Amniotic epithelial cell (primary cell): ENCODE measurements at places on chromosomes 4 and X.
A peak's percentile ranks its signal among the peaks of the same experiment; 100 is the strongest.

DNA sequence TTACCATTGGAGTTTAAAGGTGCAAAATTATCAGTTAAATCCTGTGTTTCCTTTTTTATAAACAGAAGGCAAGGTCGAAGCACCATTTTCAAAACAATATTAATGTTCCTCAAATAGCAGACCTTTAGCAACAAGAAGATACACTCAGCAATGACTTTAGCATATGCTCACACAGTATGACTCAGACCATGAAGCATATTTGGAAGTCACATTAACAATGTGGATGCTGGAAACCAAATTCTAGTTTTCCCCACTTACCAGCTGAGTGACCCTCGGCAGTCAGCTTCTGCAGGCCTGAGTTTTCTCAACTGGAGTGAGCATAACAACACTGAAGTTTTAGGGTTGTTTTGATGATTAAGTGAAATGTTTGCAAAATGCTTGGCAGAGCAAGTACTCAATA, 130.5 kb downstream of the ANK2 start:
- DNase-seq, result no peak

DNA sequence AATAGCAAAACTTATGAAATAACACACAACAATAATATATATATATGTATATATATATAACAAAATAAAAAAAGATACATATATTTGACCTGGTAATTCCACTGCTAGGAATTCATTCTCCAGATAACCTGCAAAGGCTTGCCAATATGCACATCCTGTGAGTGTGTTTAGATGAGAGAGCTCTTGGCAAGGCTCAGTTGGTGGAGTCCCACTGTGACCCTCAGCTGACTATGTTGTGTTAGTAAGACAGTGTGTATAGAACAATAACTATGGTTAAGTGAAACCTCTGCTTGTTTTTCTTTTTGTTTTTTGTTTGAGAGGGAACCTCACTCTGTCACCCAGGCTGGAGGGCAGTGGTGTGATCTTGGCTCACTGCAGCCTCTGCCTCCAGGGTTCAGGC, 39.5 kb upstream of the RBMX start:
- DNase-seq, result no peak

- peak; percentile 72 for DNase-seq
These were observed 11.7 kb downstream of the LAS1L start for GRCh38 chrX:65522739-65523372.

- no peak for DNase-seq
These were observed 38.6 kb downstream of the HTRA3 start for GRCh38 chr4:8308144-8308543.

DNA sequence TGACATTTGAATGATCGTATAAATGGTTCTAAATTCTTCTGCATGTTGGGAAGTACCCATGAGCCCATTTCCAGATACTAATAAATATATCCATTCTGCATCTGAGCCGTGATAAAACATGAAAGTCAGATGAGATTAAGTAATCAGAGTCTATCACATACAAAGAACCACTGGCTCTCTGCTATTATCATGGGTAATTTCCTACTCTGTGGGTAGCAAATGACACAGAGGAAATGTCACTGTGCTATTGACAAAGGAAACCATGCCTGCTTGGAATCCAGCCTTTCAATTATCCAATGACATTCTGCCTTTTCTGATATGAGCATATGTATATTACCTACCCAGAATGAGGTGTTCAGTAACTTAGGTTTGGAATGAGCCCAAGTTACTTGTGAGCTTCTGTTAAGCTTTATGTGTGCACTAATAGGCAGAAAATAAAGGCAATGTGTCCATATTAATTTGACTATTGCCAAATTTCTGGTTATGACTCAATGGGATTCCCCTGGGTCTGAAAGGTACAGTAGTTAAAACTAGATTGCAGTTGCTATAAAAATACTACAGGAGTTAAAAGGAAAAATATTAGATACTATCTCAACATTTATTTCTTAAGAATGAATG, 238.7 kb upstream of the KCNIP4 start:
- DNase-seq, result no peak

DNA sequence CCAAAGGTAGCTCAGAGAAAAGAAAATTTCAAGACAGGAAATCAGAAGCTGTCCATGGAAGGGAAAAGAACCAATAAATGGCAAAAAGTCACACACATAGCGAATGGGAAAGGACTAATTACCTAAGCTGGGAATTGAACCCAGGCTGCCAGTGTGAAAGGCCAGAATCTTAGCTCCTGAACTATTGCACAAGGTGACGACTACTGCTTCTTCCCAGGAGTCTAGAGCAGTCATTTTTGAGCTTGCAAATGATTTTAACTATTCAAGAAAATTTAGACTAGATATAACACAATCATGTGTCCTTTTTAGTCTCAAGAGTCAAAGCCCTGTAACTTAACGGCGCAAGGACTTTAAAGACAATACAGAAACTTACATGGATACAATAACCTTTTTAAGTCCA, 34.1 kb upstream of the ZNF81 start:
- peak; percentile 14 for DNase-seq

DNA sequence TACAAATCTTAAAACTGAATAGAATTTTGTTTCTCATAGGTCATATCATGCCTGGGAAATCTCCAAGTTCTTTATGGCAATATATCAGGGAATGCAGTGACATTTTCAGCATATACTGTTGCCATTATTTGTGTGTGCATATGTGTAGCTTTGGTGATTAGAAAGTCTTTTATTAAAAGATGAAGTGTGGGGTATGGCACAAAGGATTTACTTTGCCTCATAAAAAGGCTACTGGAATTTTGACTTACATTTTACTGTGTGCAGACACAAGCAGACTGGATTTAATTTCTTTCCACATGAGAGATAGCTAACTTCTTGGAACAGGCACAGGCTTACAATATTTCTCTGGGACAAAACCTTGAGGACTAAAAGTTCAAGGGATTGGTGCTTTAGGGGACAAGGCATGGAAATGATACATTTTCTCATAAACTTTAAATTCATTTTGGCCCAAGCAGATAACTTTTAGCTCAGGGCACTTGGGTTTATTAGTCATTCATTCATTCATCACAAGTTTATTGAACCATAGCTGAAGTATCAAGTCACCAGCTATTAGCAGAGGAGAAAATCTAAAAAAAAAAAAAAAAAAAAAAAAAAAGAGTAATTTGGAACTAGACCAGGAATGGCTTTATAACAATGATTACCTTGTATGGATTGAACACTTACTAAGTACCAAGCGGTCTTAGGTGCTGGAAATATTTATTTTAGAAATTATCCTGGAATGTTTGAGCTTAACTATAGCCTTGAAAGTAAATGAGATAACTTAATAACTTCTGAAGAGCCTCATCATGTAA, 191.5 kb downstream of the SLIT2 start:
- DNase-seq, result no peak

DNA sequence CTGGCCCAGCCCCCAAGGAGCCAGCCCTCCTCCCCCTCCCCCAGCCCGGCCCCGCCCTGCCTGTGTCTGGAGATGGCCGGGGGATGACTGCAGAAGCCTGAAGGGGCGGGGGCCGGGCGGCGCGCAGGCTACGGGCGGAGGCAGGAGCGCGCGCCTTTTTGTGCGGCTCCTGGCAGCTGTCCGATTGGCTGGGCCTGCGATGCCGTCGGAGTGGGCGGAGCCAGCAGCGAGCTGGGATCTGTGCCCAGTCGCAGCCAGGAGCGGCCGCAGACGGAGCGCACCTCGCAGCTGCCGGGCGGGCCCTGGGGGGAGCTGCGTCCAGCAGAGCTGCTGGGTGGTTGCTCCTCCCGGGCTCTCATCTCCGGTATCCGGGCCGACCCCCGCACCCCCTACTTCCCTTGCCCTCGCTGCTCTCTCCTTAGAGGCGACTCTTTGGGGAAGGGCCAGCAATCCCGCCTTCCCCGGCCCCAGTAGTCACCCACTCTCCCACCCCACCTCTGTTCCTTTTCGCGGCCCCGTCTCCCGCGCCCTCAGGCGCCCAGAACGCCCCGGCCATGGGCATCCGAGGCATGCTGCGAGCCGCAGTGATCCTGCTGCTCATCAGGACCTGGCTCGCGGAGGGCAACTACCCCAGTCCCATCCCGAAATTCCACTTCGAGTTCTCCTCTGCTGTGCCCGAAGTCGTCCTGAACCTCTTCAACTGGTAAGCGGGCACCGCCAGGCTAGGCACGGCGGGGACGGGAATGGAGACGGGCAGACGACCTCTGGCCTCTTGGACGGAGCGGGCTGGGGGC, at the start of gene GABRQ:
Gene GABRQ (plus strand): TSS at position 247 of the 794 bp plus-strand sequence. CDS start 308 bp downstream, at position 555.
- peak; percentile 8 for DNase-seq

- no peak for DNase-seq
These were observed 256.8 kb downstream of the TRIML1 start for GRCh38 chr4:188396037-188396436.

DNA sequence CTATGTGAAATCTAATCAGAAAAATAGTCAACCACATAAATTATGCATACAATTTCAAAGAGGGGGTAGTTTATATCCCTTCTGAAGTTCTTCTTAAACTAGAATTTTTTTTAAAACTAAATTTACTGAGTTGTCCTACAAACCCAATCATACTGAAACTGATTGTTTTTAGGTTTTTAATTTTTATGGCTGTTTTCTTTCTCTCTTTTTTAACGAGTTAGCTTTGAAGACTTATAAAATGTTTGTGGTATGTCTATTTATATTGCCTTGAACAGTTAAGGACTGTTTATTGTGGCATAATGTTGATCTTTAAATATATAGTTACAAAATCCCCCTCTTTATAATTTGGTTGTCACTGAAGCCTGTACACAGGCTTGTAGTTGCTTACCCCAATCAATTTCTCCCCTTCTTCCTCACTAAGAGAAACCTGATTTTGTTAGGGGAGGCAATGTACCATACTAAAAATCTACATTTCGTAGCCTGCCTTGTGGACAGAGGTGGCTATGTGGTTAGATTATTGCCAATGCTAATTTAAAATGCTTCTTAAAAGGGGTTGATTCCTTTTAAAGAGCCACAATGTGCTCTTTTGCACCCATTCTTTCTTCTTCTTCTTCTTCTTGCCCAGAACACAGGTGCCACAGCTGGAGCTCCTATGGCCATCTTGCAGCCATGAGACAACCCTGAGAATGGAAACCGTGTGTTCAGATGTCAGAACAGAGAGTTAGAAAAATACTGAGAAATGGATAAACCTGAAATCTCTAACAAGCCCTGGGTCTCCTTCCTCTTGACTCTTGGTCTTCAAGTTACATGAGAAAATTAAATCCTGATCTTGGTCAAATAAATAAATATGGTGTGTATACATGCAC, 102.7 kb upstream of the ZNF827 start:
- no peak for DNase-seq

GRCh38 chr4:71827826-71828225, 43.9 kb upstream of the GC start:
- no peak for DNase-seq

DNA sequence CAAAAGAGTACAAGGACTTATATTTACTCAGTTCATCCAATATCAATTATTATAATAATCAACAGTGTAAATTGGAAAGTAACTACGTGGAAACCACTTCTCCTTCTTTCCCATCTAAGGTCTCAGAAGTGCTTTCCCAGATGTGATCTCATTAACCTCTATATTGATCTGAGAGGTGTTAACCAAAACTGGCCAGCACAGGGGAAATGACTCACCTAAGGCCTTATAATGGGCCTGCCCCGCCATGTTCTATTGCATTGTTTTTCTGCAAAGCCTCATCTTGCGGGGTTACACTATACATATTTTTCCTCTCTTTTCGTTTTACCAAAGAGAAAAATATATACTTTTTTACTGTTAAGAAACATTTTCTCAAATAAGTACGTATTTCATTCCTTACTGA, 20.5 kb downstream of the RAB40A start:
- DNase-seq, result no peak

DNA sequence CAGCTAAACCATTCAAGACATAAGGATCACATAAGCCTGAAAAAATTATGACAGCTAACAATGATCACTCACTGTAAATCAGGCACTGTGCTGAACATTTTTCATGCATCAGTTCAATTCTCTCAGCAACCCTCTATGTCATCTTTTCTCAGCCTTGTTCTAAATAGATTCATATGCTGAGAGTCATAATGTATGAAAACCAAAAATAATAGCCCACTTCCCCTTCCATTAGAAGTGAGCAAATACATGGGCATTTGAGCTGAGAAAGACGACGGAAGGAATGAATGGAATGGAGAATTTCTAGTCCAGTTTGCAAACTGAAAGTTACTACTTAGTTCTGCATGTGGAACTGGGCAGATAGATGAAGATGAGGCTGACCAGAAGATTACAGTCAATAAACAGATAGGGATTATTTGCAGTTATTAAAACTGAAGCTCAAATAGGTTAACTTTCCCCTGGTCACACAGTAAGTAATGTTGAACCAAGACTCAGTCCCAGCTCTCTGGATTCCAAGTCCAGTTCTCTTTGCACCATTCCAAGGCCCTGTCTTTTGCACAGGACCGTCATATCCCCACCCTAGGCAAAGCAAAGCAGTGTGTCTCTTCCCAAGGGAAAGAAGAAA, 1.6 kb upstream of the SH3RF1 start:
- peak; percentile 61 for DNase-seq

DNA sequence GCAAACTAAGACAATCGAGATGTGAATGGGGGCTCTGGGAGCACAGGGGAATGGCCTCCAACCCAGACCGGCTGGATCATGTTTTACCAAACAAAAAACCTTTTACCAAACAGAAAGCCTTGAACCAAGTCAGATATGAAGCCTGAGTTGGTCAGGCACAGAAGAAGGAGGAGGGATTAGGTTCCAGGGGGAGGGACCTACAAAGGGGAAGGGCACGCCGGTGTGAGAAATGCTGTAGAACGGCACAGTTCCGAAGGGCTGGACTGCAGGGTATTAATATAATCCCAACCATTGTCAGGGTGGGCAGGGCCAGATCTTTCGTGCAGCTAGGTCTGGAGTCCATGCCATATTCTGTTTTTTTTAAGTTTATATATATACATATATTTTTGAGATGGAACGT, 52.9 kb upstream of the NYX start:
- DNase-seq, result no peak

GRCh38 chrX:129461801-129462456, 61.4 kb downstream of the SMARCA1 start:
- no peak for DNase-seq

- no peak for DNase-seq
These were observed 2.7 kb downstream of the JAKMIP1 start for GRCh38 chr4:6197433-6198174.
